ENCODE measurements at places on chromosomes 13 and 19.
A peak's percentile ranks its signal among the peaks of the same experiment; 100 is the strongest.

GRCh38 chr13:96952595-96952994 lies 41.7 kb downstream of the OXGR1 start:
- DNase-seq: no peak

GRCh38 chr19:42412227-42412626 lies 15.0 kb downstream of the LIPE start:
- DNase-seq: no peak

DNA sequence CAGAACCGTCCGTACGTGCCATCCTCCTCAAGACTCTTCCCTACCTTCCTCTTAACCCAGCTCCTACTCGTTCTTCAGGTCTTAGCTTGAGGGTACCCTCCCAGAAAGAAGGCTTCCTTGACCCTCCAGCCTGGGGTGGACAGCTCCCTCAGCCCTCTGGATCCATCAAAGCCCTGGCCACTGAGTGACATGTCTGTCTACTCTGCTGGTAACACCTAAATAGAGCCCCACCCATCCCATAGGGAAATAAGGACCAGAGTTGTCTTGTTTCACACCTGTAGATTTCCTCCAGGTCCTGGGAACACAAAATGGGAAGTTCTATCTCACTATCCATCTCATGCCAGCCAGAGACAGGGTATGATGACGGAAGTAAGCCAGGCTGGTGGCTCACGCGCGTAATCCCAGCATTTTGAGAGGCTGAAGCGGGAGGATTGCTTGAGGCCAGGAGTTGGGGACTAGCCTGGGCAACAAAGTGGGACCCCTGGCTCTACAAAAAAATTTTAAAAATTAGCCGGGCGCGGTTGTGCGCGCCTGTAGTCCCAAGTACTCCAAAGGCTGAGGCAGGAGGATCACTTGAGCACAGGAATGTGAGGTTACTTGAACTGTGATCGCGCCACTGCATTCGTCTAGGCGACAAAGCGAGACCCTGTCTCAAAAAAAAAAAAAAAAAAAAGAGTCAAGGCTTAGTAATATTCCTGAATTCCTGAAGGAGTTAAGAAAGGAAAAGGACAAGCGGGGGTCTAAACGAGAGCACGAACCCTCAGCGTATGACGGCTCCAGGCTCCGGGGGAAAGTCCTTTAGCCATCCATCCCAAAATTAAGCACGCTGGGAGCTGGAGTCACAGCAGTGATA lies 566 bp upstream of the CCDC97 start:
- no peak for DNase-seq

DNA sequence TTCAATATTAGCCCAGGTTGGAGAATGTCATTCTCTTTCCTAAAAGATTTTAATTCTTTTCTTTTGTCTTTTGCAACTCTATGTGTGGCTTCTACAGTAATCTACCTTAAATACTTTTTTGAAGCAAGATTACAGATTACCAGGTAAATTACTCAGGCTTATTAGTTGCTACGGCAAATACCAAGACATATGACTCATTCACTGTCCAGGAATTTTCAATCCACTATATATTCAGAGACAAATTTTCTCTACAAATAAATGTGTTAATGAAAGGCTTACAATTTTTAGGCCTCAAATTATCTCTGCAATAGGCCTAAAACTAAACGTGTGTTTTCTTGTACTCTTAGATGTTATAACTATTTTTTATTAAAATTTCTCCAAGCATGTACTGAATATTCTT lies 631.3 kb downstream of the DIAPH3 start:
- DNase-seq: no peak

GRCh38 chr13:28958441-28958840 lies 138.3 kb downstream of the MTUS2 start:
- DNase-seq: no peak

GRCh38 chr13:49395451-49395865 lies 48.4 kb downstream of the CAB39L start:
- no peak for DNase-seq

DNA sequence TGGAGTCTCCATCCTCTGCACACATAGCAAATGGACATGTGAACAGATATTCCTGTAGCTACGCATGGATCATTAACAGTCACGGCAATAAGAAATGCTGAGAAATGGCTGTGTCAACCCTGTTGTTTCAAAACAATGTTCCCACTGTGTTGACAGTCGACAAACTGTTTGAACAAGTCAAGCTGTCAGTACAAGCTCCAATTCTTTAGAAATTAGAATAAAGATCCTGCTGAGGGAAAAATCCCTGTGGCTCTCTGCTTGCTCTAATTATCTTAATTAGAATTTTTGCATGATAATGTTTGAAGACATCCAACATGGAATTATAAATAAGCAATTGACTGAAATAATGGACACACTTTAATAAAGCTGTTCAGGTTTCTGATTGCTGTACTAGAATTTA lies 37.9 kb upstream of the CPB2 start:
- DNase-seq: no peak

GRCh38 chr13:46114613-46115012 lies 9.8 kb upstream of the CPB2 start:
- DNase-seq: no peak

- no peak for DNase-seq
Observed at GRCh38 chr19:31883296-31883990, 462.0 kb upstream of the ZNF507 start.

DNA sequence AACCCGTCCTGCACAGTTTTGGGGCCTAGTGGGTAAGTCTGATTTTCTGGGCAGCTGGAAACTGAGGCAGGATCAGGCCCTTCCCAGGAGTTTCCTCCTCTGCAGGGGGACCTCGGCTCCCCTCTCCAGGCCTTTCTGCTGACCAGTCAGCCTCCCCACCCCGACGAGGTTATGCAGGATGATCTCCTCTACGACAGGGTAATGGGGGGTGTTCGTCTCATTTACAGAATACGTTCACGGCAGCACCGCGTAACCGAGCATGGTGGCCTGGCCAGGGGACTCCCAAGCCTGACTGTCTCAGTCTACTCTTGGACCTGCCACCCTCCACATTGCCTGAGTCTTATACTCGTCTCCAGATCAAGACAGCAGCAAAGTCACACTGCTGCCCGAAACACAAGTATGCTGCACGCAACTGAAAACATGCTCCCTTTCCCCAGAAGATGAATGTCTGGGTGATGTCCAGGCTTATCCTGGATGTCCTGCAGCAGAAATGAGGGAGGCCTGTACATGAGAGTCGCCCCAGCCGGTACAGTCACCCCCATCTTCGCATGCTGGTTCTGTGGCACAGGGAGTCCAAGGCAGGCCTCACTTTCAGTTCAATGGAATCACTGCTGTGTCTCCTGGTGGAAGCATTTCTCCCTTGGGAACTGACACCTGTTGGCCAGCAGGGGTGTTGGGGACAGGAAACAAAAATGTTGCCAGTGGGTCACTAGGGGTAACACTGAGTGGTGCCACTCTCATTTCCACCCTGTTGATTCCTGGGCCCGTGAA lies 120.8 kb downstream of the SOX1 start:
- DNase-seq: no peak

DNA sequence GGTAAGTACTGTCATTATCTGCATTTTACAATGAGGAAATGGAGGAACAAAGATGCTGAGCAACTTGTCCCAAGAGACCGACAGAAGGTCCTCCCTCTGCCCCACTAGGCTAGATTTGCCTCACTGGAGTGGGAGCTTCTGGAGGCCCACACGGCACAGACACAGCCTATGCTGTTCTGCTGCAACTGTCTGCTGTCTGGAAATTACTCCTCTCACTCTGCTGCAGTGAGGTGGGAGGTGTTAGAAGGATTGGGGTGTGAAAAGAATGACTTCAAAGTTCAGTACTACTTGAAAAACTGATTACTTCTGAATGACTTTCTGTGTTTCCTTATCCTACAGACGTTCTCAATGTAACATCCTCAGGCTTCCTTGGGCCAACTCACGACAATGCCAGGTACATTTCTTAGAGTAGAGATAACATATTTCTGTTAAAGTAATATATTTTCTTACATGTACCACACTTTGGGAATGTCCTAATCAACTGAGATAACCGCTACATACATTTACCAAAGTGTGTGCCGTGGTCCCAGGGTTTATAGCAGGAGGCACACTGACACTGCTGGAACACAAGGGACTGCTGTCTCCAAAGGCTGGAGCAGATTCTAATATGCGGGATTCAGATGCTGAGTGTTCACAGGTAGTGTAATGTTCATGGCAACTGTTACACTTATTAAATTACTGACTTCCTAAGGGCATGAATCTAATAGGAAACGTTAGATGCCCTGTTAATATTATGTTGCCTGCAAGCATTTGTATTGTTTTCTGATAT lies 53.5 kb upstream of the WASF3 start:
- no peak for DNase-seq

- no peak for DNase-seq
Observed at GRCh38 chr13:94859811-94860210, 147.5 kb upstream of the SOX21 start.

DNA sequence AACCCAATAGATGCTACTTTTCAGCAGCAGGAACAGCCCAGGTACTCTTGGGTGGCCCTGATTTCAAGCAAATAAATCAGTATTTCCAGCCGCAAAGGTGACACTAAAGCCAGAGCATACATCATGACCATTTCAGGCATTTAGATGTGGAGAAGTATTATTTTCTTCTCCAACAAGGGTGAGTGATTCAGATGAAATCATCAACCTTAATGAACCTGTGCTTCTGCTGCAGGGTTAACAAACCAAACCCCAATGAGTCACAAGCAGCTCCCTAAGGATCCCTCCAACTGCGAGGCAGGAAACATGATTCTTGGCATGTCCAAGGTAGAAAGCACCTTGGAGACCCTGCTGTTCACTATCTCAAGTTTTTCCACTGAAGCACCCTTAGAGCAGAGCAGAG lies 32.7 kb downstream of the MBNL2 start:
- DNase-seq: no peak

- DNase-seq: no peak
Observed at GRCh38 chr13:106220211-106220610, 315.3 kb downstream of the EFNB2 start.

DNA sequence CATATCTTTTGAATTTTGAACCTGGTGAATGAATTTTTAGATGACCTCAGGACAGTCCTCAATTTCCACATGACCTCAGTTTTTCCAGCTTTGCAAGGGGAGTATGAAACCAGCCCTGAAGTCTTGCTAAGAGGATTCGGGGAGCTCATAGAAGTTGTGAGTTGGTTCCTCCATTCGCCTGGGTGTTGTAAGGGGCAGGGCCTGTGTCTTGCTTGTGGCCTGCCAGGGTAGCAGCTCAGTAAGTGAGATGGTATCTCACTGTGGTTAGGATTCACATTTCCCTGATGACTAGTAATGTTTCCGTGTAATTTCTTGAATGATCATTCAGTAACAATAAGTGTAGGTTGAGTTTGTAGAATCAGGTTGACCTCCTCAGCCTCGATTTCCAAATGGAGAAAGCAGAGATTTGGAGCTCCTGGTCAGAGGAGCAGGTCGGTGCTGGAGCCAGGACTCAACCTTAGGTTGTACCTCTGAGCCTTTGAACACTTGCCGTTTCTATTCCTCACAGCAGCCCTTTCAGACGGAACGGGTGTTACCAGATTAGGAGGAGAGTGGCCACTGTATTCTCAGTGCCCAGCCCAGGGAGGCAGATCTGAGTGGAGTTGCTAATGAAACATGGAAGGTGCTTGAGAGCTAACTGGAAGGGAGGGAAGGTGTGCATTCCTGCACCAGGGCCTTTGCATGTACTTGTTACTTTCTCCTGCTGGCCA lies 14.6 kb downstream of the NACC1 start:
- DNase-seq: no peak

DNA sequence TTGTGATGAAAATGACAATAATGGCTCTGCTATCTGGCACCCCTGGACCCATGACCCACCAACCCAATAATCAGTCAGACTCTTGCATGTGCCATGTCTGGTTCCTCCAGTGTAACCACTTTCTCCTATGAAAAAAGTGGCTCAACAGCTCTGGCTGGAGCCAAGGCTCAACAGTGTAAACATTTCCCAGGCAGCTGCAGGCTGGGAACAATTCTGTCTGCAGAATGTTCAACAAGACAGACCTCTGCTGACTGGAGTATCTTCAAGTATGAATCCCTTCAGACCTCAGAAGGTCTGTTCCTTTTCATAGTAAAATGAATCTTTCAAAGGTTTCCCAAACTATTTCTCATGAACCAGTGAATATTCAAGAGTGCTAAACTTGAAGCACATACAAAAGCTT lies 410.1 kb upstream of the HTR2A start:
- no peak for DNase-seq

DNA sequence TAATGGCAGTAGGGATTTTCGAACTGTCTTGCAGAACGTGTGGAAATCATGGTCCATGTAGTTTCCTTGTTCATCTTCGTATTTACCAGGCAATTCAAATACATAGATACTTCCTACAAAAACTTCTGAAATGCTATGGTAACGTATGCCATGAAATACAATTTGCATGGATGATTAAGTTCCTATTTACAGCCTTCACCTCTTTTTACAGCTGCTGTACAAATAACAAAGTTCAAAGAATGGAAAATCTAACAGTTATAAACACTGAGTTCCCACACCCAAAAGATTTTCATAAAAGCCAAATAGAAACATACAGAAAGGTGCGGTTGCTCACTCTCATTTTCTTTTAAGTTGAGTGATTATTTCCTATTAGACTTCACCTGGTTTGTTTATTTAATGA lies 115.8 kb upstream of the TNFSF11 start:
- no peak for DNase-seq

DNA sequence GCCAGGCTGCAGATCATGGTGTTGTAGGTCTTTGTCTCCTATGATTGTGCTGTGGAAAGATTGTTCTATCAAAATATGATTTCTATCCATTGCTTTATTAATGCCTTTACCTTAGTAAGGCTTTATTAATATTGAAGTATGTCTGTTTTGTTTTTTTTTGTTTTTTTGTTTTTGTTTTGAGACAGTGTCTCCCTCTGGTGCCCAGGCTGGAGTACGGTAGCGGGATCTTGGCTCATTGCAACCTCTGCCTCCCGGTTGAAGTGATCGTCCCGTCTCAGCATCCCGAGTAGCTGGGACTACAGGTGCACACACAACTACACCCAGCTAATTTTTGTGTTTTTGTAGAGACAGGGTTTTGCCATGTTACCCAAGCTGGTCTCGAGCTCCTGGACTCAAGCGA lies 7.7 kb downstream of the IRGC start:
- DNase-seq: no peak

GRCh38 chr13:51767100-51767499 lies 36.9 kb downstream of the DHRS12 start:
- no peak for DNase-seq

- DNase-seq: no peak
Observed at GRCh38 chr13:101230271-101230890, 185.9 kb downstream of the NALCN start.

GRCh38 chr13:59230484-59231264 lies 933.1 kb downstream of the DIAPH3 start:
- no peak for DNase-seq

- peak; percentile 81 for DNase-seq
Observed at GRCh38 chr19:46786236-46787039, 2.0 kb downstream of the SLC1A5 start.

GRCh38 chr19:8702350-8702749 lies 3.8 kb upstream of the ACTL9 start:
- no peak for DNase-seq

- DNase-seq: no peak
Observed at GRCh38 chr19:8491574-8491973, 10.9 kb downstream of the PRAM1 start.

- DNase-seq: no peak
Observed at GRCh38 chr19:50432221-50433028, at the start of gene MYBPC2. Gene MYBPC2 (plus strand): TSS chr19:50432892. CDS start chr19:50432954, 62 bp downstream.
